ENCODE measurements at places on chromosomes 12 and 14.

DNA sequence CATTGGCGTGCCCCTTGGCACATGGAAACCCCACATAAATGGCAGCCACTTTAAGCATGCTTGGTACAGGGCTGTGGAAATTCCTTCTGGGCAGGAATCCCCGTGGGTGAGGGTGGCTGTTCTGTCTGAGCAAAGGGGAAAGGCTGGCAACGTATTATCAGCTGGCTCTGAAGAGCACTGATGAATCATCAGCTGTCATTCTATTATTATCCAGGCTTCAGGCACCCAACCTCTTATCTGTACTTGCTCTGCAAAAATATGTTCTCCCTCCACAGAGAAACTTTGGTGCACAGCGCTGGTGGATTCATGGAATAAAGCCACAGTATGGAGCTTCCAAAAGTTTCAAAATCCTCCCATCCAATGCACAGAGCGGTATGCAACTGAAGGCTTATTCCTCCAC lies 167.1 kb downstream of the TBX5 start:
- DNase-seq: no peak

DNA sequence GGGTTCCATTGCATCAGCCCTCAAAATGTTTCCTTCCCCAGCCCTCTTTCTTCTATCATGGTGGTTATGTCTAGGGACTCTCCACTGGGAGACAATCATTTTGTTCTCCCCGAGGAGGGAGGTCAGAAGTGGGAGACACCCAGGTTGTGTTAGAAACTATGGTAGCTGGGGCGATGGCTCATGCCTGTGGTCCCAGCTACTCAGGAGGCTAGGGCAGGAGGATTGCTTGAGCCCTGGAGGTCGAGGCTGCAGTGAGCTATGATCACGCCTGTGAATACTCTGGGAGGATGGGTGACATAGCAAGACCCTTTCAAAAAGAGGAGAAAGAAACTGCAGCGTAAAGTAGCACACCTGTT lies 13.0 kb upstream of the LRRC23 start:
- no peak for DNase-seq

DNA sequence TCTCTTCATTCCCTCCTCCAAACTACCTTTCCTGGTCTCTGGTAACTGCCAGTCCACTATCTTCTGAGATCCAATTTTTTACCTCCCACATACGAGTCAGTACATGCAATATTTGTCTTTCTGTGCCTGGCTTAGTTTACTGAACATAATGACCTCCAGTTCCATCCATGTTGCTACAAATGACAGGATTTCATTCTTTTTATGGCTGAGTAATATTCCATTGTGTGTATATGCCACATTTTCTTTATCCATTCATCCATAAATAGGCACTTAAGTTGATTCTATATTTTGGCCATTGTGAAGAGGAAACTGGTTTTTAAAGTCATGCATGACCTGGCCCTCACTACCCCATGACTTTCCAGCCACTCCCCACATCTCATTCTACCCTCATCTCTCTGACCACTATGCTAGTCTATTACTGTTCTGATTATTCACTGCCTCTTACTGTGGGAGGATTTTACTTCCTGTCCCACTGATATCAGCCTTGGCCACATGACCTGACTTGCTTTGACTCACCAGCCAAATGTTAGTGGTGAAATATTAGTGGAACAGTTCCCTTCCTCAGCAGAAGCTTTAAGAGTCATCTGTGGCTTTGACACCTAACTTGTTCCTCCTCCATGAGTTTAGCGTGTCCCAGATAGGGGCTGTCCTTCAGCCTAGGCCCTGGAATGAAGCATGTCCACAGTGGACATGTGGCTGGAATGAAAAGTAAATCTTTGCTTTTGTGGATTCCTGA lies 52.2 kb downstream of the GOLGA5 start:
- no peak for DNase-seq

- no peak for DNase-seq
These were observed 305.2 kb upstream of the FOXG1 start for GRCh38 chr14:28461389-28461788.

DNA sequence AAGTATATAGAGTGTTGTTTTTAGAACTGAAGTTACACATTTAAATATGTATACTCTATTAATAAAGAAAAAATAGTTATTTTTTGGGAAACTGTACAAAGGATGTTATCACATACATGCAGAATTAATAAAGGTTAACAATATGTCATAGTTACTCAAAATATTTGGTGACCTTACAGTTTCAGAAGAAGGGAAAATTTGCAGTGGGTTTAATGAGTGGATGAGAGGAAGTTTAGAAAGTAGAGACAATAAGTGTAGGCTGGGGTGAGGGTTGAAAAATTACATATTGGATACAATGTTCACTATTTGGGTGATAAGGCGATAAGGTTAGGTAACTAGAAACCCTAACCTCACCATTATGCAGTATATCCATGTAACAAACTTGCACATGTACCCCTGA lies 13.5 kb downstream of the WNK1 start:
- DNase-seq: no peak

- DNase-seq: no peak
These were observed 66.1 kb upstream of the CRY1 start for GRCh38 chr12:107159384-107159900.

DNA sequence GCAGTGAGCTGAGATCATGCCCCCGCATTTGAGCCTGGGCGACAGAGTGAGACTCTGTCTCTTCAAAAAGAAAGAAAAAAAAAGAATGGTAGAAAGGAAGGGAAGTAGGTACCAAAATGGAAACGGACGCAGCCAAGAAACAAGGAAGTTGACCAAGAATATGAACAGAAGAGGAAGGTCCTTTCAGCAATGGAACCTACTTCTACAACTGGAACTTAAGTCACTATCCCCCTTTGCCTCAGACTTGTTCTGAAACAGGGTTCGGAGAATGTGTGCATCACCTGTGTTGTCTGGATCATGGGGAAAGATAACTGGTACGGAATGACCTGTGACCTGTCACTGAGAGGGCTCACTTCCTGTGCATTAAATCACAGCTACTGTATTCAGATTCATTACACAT lies 43.9 kb upstream of the RNASE1 start:
- DNase-seq: no peak

DNA sequence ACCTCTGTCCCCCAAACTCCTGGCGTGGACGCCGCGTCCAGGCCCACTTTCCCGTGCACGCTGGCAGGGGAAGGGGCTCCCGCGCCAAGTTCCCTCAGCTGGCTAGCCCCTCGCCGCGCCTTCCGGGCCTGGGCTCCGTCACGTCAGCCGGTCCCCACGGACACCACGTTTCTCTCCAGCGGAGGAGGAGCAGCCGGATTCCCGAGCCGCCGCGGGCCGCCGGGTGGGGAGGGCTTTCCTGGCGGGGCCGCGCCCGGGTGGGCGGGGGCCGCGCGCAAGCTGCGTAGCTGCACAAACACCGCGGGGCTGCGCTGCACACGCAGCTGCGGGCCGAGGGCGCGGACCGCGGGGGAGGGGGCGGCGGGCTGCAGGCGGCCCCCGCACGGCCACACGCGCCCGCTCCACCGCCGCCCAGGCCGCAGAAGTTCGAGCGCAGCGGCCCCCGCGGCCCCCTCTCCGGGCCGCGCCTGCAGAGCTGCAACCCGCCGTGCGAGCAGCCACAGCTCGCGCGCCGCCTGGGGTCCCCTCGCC lies 45.1 kb upstream of the PNMA1 start:
- no peak for DNase-seq

All from omental fat pad (tissue), 4 donors.